ENCODE measurements at places on chromosomes 16 and 17.

- DNase-seq, result no peak
These were observed 119.2 kb upstream of the CACNG5 start for GRCh38 chr17:66715745-66716156.

- DNase-seq, result no peak
These were observed 10.1 kb downstream of the RBFOX3 start for GRCh38 chr17:79600681-79601131.

DNA sequence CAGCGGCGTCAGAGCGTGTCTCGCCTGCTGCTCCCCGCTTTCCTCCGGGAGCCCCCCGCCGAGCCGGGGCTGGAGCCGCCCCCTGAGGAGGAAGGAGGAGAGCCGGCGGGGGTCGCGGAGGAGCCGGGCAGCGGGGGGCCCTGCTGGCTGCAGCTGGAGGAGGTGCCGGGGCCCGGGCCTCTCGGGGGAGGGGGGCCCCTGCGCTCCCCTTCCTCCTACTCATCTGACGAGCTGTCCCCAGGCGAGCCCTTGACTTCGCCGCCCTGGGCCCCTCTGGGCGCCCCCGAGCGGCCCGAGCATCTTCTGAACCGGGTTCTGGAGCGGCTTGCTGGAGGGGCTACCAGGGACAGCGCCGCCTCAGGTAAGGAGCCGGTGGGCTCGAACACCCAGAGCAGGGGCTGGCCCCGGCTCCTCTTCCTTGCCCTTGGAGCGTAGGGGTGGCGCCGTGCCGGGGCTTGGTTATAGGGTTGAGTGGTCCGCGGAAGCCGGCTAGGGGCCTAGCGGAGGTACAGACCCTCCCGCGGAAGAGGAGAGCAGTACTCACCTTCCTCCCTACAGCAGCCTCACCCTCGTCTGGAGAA, 841 bp downstream of the RAPGEFL1 start:
- DNase-seq, result no peak

GRCh38 chr16:10846213-10846998, 27.8 kb upstream of the TVP23A start:
- DNase-seq, result no peak

DNA sequence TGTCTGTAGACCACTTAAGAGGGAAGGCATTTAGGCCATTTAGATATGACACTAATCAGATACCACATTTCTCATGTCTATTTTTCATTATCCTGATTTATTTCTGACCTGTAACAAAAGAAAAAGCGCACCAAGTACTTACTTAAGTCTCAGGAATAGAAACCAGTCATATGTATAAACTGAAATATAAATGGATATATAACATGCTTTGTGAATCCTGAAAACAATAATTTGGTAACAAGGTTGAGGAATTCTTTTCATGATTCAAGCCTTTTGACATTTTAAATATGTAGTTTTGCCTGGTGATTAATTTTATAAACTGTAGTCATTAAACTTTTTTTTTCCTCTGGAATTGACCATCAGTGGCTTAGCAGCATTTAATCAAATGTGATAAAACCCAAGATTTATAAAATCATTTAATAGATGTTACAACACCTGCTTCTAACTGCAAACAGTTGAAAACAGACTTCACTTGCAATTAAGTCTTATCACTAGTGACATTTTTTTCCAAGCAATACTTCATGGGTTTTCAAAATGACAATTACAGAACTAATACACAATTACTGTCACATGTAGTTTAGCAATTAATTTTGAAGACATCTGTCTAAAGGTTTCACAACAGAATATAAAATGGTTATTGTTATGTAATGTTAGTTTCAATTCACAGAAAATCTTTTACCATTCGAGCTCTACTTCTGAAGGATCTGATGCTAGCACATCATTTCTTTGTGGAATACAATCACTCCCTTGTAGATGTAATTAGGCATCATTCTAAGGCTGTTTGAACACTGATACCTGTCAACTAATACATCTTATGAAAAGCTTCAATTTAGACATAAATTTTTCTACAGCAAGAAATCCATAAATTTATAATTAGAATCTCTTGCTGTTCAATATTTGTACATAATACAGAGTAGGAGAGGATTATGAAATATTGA, 110.3 kb downstream of the TOX3 start:
- no peak for DNase-seq

- DNase-seq, result no peak
These were observed 301.1 kb downstream of the IRF8 start for GRCh38 chr16:86199871-86200695.

DNA sequence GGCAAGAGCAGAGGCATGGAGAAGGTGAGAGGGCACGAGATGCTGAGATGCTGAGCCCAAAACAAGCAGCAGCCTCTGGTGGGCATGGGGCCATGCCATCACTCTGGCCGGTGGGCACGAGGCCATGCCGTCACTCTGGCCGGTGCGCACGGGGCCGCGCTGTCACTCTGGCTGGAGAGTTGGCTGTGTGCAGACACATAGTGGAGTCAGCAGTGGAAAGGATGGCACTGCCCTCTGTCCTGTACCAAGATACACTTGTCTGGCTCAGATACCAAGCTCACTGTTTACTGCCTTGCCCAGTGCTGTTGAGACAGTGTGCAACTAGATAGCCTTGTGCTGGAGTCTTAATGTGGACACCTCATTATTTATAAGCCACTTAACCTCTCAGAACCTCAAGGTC, 45.1 kb downstream of the CYB5D2 start:
- DNase-seq, result no peak

- DNase-seq, result peak; percentile 77
These were observed 39.4 kb upstream of the RAI1 start for GRCh38 chr17:17641621-17642409.

DNA sequence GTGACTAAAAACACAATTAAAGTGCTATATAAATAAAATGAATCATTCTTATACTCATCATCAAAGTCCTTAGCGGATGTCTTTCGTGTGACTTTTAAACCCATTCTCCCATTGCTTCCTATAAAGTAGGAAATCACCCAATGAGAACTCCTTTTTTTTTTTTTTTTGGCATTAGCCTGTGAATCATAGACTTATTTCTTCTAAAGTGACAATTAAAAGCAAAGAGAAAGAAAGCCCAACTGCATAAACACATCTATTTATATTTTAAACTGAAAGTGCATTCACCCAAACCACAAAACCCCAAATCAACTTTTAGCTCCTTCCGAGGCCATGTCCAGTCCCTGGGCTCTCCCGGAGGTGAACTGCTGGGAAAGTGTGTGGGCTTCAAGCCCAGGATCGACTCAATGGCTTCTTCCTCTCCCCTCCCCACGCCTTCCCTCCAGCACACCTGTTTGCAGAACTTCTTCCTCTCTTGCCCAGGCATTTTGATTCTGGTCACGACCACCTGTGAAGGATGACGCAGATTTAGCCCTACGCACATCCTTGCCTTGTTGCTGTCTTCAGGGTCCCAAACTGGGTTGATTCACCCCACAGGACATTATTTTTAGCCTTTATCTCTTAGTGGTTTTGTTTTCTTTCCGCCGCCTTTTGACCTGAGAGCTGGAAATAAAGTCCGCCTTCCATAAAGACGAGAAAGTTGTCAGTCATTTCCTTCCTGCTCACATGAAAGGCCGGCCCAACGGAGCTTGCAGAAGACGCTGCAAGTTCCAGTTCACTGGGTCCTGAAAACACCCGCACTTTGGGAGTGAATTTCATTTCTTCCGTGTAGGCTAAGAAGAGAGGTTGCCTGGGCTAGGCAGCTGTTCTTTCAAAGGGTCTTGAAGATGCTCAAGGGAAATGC, 166.8 kb downstream of the MAP2K6 start:
- peak; percentile 64 for DNase-seq

- DNase-seq, result peak; percentile 48
These were observed 83.8 kb upstream of the CCL2 start for GRCh38 chr17:34171245-34171818.

DNA sequence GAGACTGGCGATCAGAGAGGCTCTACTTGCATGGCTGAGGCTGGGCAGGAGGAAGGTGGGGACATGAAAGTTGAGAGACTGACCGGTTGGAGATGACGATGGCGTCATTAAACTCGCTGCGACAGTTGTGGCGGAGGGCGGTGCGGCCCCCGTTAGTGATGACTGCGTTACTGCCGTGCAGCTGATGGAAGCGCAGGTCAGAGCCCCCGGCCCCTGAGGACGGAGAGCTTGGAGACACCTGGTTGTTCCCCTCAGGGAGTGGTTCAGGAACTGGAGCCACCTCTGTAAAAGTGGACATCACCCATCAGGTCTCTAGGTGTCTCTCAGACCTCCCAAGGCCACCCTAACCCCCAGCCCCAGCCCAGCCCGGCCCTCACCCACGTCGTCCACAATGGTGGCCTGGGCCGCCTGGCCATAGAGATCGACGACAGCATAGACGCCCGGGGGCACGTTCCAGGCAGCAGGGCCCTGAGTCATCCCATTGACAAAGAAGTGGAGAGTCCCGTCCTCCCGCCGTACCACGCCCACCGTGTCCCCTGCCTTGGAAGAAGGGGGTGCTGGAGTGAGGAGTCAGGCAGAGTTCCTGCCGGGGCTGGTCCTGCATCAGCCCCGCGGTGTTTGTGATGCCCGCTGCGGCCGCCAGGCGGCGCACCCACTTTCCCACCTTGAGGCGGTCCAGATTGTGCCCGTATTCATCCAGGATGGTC, 5.3 kb downstream of the NEURL4 start:
- peak; percentile 46 for DNase-seq

GRCh38 chr17:60602871-60603270, 2.9 kb downstream of the PPM1D start:
- DNase-seq, result no peak

DNA sequence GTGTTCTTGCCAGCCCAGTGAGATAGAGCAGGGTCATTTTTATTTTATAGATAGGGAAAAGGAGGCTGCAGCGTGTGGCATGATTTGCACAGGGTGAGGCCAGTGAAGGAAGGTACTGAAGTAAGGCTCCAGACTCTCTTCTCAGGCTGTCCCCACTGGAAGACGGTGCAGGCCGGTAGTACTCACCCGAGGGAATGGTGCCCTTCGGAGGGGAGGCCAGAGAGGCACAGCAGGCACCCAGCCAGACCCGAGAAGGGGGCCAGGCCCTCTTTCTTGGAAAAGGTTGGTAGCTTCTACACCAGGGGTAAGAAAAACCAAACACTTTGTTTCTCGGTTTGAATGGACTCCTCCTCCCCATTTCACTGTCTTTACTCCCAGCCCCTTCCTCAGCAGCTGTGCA, 288 bp downstream of the ANKRD40CL start:
- DNase-seq, result no peak

- no peak for DNase-seq
These were observed 84.6 kb upstream of the GRIN2A start for GRCh38 chr16:10266809-10267208.

DNA sequence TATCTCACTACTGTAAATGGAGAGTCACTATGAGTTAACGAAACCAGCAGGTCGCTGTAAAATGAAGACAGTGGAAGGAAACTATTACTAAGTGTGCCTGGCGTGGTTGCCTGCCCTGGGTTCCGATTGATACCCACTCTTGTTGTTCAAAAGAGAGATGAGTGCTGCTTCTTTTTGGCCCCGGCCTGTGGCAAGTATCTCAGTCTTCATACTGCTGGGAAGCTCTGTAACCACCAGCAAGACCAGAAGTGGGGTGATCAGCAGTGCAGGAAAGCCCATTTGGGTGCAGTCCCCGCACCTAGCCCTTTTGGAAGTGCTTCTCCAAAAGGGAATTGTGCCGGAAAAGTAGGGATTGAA, 104.5 kb downstream of the SNX29 start:
- no peak for DNase-seq
